ENCODE measurements at places on chromosomes 3 and 15.

GRCh38 chr3:53772562-53772961, 73.7 kb downstream of the CHDH start:
- DNase-seq = no peak

- no peak for DNase-seq
Observed at GRCh38 chr15:69713726-69714559, 261.3 kb downstream of the RPLP1 start.

DNA sequence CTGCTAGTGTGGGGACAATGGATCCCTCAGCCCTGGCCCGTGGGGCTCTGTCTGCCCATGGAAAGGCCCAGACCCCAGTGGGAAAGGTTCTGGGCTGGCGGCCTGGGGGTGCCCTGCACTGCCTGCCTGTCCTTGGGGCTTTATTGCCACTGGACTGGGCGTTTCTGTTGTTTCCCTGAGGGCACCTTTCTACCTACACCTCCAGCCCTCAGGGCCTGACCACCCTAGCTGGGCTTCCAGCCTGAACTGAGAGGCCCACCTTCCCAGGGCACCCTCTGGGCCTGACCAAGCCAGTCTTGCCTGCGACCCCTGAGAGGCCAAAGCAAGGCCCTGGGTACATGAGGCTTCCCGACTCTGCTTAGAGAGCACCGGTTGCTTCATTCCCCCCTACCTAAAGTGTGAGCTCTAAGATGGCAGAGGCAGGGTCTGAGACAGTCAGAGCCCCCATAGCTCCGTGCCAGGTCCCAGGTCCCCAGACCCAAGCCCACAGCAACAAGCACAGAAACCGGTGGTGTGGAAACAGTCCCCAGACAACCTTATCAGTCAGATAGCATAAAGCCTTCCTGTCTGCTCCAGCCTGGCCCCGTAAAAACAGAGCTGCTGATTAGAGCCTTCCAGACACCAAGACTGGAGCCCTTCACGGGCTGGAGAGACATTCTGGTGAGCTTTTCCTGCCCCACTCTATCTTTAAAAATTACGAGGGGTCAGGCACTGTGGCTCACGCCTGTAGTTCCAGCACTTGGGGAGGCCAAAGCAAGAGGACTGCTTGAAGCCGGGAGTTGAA, 102.8 kb downstream of the CHSY1 start:
- no peak for DNase-seq

GRCh38 chr3:34035775-34036174, 237.3 kb downstream of the PDCD6IP start:
- no peak for DNase-seq

DNA sequence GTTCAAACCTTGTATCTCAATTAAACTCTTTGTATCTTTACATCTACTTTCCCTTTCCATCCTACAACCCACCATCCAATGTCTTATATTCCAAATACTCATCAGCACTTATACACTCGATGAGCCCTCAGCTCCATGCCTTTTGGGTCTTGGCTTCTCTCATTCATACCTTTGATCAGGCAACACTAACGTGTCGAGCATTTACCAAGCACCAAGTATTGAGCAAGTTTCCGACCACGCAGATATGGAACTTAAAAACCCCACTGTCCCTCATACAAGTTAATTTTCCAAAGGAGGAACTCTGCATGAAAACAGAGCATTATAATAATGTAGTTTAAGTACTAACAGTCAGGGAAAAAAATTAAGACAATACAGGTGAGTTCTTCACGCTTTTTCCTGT, 102.8 kb downstream of the IL1RAP start:
- no peak for DNase-seq

DNA sequence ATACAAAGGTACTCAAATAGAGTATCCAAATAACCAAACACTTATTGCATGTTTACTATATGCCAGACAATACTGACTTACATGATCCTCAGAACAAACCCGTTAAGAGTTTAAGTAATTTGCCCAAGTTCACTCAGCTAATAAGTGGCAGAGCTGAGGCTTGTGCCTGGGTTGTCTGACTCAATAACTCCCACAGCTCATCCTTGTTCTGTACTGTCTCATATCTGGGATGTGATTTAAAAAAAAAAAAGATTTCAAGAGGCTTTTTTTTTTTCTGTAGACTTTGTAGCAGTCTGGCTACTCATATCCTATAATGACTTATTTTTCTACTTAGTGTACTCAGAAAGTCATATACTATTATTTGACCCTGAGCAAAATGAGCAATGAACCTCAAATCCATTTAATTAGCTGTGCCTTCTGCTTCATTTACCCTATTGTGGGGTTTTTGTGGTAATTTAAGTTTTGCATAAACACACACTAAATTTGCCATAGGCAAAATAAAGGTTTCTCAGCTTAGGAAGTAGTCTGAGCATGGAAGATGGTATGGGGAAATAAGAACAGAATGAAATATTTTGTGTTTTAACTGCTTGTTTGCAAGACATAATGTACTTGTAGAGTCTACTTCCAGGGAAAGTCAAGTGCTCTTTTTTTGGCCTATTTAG, 3.1 kb downstream of the NSUN3 start:
- DNase-seq = no peak

DNA sequence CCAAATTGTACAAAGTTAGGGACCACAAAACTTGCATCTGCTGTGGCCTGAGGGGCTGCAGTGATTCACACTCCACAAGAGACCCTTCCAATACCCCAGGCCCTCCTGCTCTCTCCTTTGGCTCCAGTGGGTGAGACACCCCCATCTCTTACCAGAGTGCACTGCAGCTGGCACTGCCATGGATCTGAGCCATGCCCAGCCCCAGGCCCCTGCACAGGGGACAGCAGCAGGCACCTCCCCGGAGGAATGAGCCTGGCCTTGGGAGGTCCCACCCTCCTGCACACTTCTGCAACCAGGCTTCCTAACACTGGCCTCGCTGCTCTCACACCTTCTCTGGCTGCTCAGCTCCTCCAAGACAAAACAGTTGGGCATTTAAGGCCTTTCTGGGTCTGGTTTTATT, 16.3 kb upstream of the TSPAN3 start:
- no peak for DNase-seq

- no peak for DNase-seq
Observed at GRCh38 chr3:59692117-59692516, 642.3 kb upstream of the CFAP20DC start.

DNA sequence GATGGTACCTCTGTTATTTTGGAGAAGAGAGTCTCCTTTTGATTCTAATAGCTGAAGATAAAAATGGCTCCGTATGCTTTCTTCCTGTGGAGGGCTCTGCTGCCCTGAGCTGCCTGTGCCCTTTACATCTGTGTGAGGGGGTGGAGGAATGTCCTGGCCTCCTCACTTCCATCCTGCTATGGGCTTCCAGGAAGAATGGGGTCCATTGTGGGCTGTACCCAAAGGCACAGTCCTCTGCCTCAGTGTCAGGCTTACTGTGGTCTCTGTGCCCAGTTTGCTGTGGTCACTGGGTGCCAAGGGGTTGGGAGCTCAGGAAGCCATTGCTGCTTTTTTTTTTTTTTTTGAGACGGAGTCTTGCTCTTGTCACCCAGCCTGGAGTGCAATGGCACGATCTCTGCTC, 14.4 kb downstream of the DAG1 start:
- no peak for DNase-seq

DNA sequence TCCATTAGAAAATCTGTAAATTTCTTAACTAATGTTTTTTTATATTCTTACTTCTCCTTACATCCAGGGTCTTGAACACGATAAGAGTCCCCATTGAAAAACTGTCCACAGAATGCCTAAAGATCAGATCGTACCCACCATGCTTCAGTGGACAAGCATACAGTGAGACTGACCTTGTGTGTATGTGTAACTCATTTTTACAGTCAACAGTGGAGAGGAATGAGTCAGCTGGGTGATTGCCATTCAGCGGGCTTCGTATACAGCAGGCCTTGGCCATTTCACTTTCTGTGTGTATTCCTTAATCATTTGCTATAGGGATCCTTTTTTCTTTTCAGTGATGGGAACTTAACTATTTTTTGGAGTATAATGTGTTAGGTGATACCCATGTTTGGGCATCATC, 10.6 kb downstream of the PARP14 start:
- DNase-seq = no peak

- DNase-seq = no peak
Observed at GRCh38 chr3:55615694-55616295, 128.7 kb upstream of the WNT5A start.

DNA sequence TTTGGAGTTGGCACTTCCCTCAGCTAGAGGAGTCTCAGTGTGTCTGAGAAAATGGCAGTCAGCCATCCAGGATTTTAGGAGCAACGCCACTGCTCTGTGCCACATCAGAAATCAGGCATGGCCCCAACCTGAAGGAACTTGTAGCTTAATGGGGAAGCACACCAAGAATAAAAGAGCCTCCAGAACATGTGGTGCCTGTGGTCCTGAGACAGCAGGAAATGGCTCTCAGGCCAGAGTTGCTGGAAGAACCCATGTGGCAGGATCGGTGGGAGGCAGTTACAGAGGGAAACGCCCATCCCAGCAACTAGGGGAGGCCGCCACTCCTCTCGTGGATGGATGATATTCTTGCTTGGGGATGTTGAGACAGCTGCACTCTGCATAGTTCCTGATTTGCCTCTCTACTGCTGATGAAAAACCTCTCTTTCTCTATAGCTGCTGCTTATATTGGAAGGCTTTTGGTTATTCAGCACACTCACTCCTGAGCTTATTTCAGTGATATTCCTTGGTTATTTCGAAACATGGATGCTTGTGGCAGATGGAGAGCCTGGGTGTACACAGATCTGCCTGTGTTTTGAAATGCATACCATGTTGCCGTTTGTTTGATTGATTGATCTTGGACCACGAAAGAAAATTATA, 52.4 kb downstream of the KLHL25 start:
- DNase-seq = no peak

DNA sequence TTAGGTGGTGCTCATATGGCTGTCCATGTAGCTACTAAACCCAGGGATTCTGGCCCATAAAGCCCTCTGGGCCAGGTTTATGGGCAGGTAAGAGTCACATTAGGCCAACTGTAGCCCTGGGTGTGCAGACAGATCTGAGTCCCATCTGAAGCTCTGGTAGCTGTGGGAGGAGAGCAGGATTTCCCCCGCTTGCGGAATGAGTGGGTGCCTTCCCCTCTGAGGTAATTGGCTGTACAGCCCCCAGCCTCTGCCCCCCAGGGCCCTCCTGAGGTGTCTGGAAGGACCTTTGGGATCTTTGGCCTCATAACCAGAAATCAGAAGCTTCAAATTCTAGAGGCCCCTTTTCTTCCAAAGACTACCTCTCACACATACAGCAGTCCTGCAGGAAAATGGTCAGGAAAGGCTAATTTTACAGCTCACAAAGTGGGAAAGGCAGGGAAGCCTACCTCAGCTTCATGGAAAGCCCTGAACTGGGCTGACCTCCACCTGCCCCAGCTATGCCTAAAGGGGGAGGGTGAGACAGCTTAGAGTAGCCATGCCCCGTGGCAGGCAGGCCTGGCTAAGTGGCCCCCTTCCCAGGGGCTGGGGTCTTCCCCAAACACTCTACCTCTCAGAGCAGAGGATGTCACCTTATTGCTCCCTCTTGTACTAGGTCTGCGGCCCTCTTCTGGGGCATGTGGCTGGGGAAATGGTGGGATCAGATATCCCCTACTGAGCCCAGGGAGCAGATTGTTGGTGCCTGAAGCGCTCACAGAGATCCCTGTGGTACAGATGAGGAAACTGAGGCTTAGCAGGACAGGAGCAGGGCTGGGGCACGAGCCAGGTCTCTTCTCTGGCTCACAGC, 16.8 kb downstream of the HEMK1 start:
- no peak for DNase-seq

DNA sequence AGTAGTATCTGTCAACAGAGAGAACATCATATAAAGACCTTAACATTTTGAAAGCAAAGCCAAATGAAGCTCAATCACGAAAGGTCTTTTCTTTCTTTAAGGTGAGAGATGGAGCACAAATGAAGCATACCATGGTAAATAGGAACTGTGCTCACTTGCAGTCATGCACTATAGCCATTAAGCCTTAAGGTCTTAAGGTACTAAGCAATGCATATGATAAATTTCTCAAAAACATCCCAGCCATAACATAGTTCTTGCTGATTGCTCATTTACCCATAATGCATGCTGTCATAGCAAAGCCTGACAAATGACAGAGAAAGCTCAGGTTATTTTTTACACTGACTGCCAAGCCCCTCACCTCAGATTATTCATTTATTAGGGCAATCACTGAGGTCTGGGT, 214.5 kb downstream of the MECOM start:
- DNase-seq = no peak

GRCh38 chr3:196388956-196389355, 43.3 kb downstream of the UBXN7 start:
- no peak for DNase-seq

DNA sequence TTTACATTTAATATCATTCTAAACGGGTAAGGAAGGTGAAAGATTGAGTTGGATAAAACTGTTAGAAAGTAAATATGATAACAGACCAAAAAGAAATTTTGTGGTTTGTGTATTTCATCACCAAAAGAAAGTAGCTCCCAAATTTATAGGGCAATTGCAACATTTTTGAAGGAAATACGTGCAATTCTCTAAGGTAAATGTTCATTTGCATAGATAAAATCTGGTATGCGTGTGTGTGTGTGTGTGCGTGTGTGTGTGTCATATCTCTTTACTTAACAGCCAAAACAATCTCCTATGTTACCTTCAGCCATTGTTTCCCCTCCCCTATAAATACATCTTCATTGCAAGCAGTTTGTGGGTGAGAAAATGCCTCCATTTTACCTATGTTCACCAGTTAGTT, 208.4 kb downstream of the TNIK start:
- no peak for DNase-seq

- no peak for DNase-seq
Observed at GRCh38 chr15:53739651-53740050, 19.8 kb downstream of the WDR72 start.

DNA sequence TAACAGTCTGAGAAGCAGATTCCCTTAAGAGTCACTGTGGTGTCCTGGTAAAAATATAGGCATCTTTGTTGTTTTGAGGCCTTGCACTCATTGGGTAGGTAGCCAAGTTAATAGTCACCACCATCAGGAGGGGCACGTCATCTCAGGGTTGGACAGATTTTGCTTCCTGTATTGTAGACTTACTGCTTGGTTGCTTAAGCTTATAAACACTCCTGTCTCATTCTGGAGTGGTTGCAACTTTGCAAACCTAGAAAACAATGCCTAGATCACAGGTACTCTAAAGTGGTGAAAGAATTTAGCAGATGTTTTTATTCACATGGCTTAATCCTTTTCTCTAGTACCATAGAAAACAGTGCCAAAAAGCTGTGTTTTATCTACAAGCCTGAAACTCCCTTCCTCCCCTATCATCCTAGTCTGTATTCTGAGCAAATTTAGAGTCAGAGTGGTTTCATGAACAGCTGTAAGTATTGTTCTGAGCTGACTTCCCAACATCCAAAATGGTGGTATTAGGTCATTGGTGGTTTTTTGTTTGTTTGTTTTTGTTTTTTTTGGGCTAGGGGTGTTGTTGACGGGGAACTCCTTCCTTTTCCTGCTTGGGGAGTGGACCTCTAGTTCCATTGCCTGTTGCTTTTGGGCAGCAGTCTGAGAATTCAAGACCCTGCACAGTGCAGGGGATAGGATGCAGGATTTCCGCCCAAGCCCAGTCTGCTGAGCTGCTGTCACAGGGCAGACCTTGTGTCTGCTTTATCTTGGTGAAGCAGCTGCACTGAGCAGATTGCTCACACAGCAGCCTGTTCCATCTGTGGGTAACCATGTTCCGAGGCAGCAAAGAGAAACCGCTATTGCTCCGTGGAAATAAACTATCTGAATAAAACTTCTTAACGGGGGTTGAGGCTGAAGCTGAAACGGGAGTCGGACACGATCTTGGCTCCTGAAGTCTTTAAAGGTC, 202.0 kb downstream of the AKAP13 start:
- DNase-seq = peak; percentile 15

- DNase-seq = no peak
Observed at GRCh38 chr3:64392001-64392400, 166.7 kb upstream of the PRICKLE2 start.
